ENCODE measurements at places on chromosomes 3 and 15. TPM values are rescaled to one million over a fixed set of nuclear protein-coding genes. Genes with fewer than 3 reads are reported as not detected.

The DUOX1 gene
- total RNA-seq = not detected

The CPNE9 gene
- total RNA-seq = 0.08 TPM

The EAF2 gene
- 2.8 TPM for total RNA-seq

The CYP1A1 gene
- 3.1 TPM for total RNA-seq

The FOXL2NB gene
- 1.4 TPM for total RNA-seq

The SPATA12 gene
- 0.52 TPM for total RNA-seq

The TM4SF4 gene
- total RNA-seq = 36.5 TPM

The DAPK2 gene
- 2.3 TPM for total RNA-seq

The TRPM1 gene
- not detected for total RNA-seq

The GABRR3 gene
- not detected for total RNA-seq

The NLGN1 gene
- total RNA-seq = not detected

The EDEM1 gene
- total RNA-seq = 23.2 TPM

The MELTF gene
- total RNA-seq = 46.4 TPM

The SLC28A1 gene
- total RNA-seq = not detected

The THBS1 gene
- 29.3 TPM for total RNA-seq

The DZIP3 gene
- total RNA-seq = 3.7 TPM

The CCDC54 gene
- not detected for total RNA-seq

The PLA2G4B gene
- 1.1 TPM for total RNA-seq

The NR2F2 gene
- total RNA-seq = 23.6 TPM

The BSN gene
- 0.17 TPM for total RNA-seq

The CACNA1D gene
- total RNA-seq = 0.98 TPM

The GRM7 gene
- not detected for total RNA-seq

The SENP8 gene
- total RNA-seq = 0.92 TPM

The WWTR1 gene
- 135 TPM for total RNA-seq

The CPEB1 gene
- 3.4 TPM for total RNA-seq

The IMPG2 gene
- not detected for total RNA-seq

The ADGRG7 gene
- not detected for total RNA-seq

The ATP10A gene
- 6.8 TPM for total RNA-seq

The C3orf18 gene
- total RNA-seq = 2.3 TPM

The EOMES gene
- 1.3 TPM for total RNA-seq

The IQCF5 gene
- not detected for total RNA-seq

The CYP8B1 gene
- total RNA-seq = not detected

The CPLX3 gene
- not detected for total RNA-seq

The MYL3 gene
- not detected for total RNA-seq

The SEMA5B gene
- 0.45 TPM for total RNA-seq

The VPS18 gene
- 25.1 TPM for total RNA-seq

The NR2E3 gene
- total RNA-seq = 0.18 TPM

The ROPN1 gene
- total RNA-seq = not detected

The DPPA2 gene
- not detected for total RNA-seq

The PLAAT1 gene
- not detected for total RNA-seq

The STRA6 gene
- 62.5 TPM for total RNA-seq

The EFHB gene
- 0.39 TPM for total RNA-seq

The IL17RD gene
- total RNA-seq = 1.1 TPM

The CLDN11 gene
- total RNA-seq = not detected

The PRKAR2A gene
- total RNA-seq = 21.3 TPM

The SYNPR gene
- not detected for total RNA-seq

The DUOX2 gene
- total RNA-seq = 0.04 TPM

The LIPC gene
- total RNA-seq = 0.16 TPM

The BTLA gene
- total RNA-seq = not detected

The BNC1 gene
- total RNA-seq = 0.49 TPM

The SKOR1 gene
- 0.03 TPM for total RNA-seq

The MCTP2 gene
- not detected for total RNA-seq

The ANKUB1 gene
- not detected for total RNA-seq

The DISP2 gene
- total RNA-seq = 1.1 TPM

The P3H2 gene
- total RNA-seq = 42.0 TPM

The ATP13A5 gene
- total RNA-seq = not detected

The KBTBD8 gene
- 0.63 TPM for total RNA-seq

Data from A549 treated with DMSO at 1 μM for 4 hours (cell line).